ENCODE measurements at places on chromosomes 6 and 20.

DNA sequence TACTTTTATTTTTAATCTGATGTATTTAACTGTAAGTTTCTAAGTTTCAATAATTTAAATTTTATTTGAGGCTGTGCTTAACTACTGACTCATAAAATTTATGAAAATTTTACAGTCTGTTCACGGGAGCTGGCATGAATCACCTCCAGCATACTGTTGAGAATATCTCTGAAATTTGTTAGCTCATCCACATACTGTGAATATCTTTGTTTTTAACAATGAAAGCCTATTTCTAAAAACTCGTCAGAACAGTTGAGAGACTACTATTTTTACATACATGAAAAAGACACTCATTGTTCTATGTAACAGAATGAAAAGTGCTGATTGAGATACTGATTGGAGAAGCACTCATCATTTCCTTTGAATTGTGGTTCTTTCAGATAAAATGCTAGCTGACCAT, 749.3 kb downstream of the TENT5A start:
- DNase-seq: no peak

- DNase-seq: no peak
Observed at GRCh38 chr6:144179828-144180227, 29.5 kb downstream of the STX11 start.

DNA sequence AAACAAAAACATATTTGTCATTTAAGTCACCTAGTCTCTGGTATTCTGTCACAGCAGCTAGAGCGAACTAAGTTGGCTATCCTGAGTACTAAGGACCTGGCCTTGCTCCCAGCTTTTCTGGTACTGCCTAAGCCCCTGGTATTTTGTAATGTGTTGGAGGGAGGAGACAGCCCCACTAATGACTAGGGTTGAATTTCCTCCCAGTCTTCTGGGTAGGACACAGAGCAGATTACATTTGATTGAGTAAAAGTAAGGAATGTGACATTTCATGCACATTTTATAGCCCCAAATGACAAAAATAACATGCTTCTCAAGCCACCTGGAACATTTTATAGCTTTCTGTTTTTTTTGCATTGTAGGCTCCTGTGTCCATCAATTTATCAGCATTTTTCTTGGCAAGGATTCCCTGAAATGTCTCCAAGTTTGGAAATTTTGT, 47.9 kb upstream of the DDR1 start:
- no peak for DNase-seq

DNA sequence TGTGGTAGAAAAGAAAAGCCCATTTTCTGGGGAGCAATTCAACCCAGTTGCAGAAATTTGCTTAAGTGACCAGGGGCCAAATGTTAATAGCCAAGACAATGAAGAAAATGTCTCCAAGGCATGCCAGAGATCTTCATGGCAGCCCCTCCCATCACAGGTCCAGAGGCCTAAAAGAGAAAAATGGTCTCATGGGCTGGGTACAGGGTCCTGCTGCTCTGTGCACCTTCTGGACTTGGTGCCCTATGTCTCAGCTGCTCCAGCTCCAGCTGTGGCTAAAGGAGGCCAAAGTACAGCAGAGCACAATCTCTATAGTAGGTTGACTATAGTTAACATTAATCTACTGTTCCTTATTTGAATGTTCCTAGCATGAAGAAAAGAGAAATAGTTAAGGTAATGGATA, 44.7 kb downstream of the FRK start:
- DNase-seq: no peak

GRCh38 chr6:102229271-102229670, 835.8 kb downstream of the GRIK2 start:
- no peak for DNase-seq

DNA sequence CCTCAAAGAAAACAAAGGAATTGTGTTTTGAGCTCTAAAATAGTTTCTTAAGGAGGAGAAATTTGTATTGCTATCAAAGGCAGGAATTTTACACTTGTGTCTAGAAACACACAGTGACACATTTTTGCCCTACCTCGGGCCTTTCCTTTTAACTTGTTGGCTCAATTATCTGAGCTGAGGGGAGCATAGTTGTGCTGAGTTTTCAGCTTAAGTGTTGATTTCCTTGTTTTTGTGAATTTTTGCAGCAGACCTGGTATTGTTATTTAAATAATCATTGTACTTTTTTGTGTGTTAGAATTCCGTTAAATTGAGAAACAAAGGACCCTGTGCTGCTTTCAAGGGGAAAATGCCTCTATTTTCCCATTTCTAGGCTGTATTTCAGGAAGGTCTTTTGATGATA, 249.7 kb downstream of the CD83 start:
- DNase-seq: no peak
